ENCODE measurements at places on chromosomes 4 and X. TPM values are rescaled to one million over a fixed set of nuclear protein-coding genes. Genes with fewer than 3 reads are reported as not detected.

DNA sequence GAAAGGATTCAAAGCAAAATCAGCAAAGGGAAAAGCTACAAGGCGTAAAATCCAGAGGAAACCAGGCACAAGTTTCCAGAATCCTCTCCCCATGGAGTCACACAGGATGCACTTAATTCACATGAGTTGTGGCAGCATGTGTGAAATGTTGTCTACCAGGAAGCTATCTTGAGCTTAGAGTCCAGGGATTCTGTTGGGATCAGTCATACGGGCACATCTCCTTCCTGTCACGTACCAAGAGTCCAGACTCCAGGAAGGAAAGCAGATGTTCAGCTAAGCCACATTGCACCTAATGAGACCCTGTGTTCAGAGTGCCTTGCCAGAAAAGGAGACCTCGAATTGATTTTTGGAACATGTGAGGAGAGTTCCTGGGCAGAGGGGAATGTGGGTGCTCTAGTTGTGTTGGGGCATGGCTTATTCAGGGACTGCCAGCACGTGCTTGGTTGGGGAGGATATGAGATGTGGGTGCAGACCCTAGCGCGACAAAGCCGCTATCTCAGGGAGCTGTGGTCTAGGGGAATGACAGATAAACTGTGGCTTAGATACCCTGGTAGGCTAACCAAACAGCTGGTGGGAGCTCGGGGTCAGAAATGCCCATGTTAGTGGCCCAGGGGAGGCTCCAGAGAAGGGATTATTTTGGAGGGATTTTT is 70.0 kb downstream of the EVC start:
- H3K4me3 ChIP-seq: no peak overlapping the region
- no peaks in the 10 kb centered on the region for H3K4me1 ChIP-seq
- H3K27ac ChIP-seq: no peak overlapping the region

- no peak overlapping the region for H3K27ac ChIP-seq
- H3K36me3 ChIP-seq: no peaks in the 10 kb centered on the region
- no peaks in the 10 kb centered on the region for H3K4me1 ChIP-seq
Observed at GRCh38 chrX:146055733-146056132, 238.1 kb downstream of the SLITRK2 start.

DNA sequence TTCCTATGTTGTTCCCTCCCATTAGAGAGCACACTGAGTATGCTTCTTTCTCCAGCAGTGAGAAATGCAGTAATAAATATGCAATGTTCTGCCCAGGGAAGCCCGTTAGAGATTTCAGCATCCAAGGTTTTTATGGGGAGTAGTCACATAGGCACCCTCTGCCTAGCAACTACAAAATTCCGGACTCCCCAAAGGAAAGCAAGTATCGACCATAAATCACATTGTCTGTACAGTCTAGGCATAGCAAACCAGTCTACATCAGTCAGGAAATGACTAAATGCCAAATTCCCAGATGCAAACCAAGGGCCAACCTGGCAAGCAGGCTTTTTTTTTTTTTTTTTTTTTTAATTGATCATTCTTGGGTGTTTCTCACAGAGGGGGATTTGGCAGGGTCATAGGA is 34.8 kb downstream of the GPR101 start:
- H3K4me1 ChIP-seq: no peaks in the 10 kb centered on the region
- DNase-seq: no peak
- H3K27ac ChIP-seq: no peak overlapping the region
- H3K27me3 ChIP-seq: no peaks in the 10 kb centered on the region

DNA sequence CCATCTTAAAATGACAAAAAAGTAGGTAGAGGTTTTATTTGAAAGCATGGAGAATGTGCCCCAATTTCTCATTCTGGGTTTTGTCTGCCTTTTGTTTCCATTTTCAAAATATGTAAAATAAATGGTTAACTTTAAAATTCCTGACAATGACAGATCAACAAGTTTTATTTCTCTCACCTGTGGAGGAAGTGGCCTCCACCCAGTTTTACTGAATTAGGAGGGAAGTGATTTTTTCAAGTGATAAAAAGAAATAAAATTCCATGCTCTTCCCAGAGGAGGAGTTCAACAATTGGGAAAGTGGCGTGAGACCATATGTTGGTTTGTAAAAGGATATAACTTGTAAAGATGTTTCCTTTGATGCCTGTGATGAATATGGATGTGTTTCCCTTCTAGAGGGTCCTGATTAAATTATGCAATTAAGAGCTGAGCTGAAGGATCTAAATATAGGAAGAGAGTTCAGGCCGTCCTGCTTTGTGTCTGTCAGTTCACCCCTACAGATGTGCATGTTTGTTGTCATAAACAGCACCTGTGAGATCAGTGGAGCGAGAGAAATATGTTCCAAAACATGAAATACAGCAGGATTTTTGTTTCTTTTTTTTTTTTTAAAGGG is 19.5 kb downstream of the SMAD1 start:
- no peaks in the 10 kb centered on the region for H3K36me3 ChIP-seq
- no peak overlapping the region for H3K4me3 ChIP-seq
- DNase-seq: no peak
- H3K27ac ChIP-seq: no peak overlapping the region

Gene HERC3
- total RNA-seq: 91.4 TPM

- DNase-seq: no peak
- H3K27me3 ChIP-seq: no peaks in the 10 kb centered on the region
- H3K4me3 ChIP-seq: no peak overlapping the region
- no peaks in the 10 kb centered on the region for H3K36me3 ChIP-seq
- H3K4me1 ChIP-seq: no peaks in the 10 kb centered on the region
Observed at GRCh38 chr4:177640864-177641263, 198.6 kb upstream of the AGA start.

DNA sequence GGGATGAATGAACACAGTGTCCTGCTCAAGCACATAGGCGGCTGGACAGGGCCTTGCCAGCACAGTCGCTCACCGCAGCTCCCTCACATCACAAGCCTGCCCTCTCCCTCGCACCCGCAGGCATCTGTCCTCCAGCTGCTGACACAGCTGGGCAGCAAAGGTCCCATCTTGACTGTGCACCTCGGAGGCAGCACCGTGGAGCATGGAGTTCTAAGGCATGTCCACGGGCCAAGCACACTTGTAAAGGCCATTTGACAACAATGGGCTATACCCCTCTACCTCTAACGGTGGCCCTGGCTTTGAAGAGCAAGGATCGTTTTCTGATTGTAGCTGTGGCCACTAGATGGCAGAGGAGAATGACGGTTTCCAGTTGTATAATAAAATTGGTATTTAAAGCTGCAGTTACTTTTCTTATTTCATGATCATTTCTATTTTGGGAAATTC is 53.8 kb downstream of the APLN start:
- H3K27me3 ChIP-seq: no peaks in the 10 kb centered on the region
- H3K27ac ChIP-seq: no peak overlapping the region
- no peaks in the 10 kb centered on the region for H3K36me3 ChIP-seq
- no peak overlapping the region for H3K4me3 ChIP-seq
- DNase-seq: no peak

- H3K4me1 ChIP-seq: peaks cover 38% of the 10 kb centered on the region
- H3K36me3 ChIP-seq: no peaks in the 10 kb centered on the region
- peak overlapping the region; percentile 39 for H3K27ac ChIP-seq
- H3K4me3 ChIP-seq: no peak overlapping the region
- no peaks in the 10 kb centered on the region for H3K27me3 ChIP-seq
Observed at GRCh38 chr4:121253961-121254360, 89.8 kb upstream of the TNIP3 start.

GRCh38 chr4:176906709-176907108 is 114.0 kb upstream of the VEGFC start:
- H3K27me3 ChIP-seq: no peaks in the 10 kb centered on the region
- no peaks in the 10 kb centered on the region for H3K36me3 ChIP-seq
- H3K4me1 ChIP-seq: no peaks in the 10 kb centered on the region
- H3K27ac ChIP-seq: no peak overlapping the region

- H3K36me3 ChIP-seq: no peaks in the 10 kb centered on the region
- no peaks in the 10 kb centered on the region for H3K27me3 ChIP-seq
Observed at GRCh38 chr4:140800666-140801065, 44.5 kb upstream of the TBC1D9 start.

Gene CYSLTR1
- total RNA-seq: 7.2 TPM

DNA sequence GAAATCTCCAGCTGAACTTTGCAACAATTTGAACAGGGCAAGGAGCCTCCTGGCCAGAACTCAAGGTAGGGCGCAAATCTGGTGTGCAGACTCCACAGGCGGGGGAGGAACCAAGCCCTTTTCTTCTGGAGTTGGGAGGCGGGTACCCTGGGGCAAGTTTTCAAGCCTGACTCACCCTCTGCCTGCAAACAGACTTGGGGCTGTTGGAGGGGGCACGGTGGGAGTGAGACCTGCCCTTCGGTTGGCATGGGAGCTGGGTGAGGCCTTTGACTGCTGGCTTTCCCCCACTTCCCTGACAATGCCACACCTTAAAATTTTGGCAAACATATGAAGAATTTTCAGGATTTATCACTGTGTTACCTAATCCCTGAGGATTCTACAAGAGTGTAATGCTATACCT is 709.8 kb upstream of the DIAPH2 start:
- H3K27ac ChIP-seq: no peak overlapping the region
- DNase-seq: no peak
- H3K4me3 ChIP-seq: no peak overlapping the region

Gene MMRN1
- 2.0 TPM for total RNA-seq

GRCh38 chrX:63428348-63428747 is 77.2 kb upstream of the SPIN4 start:
- no peak overlapping the region for H3K4me3 ChIP-seq
- no peaks in the 10 kb centered on the region for H3K4me1 ChIP-seq
- H3K27me3 ChIP-seq: no peaks in the 10 kb centered on the region
- DNase-seq: no peak
- H3K27ac ChIP-seq: no peak overlapping the region

DNA sequence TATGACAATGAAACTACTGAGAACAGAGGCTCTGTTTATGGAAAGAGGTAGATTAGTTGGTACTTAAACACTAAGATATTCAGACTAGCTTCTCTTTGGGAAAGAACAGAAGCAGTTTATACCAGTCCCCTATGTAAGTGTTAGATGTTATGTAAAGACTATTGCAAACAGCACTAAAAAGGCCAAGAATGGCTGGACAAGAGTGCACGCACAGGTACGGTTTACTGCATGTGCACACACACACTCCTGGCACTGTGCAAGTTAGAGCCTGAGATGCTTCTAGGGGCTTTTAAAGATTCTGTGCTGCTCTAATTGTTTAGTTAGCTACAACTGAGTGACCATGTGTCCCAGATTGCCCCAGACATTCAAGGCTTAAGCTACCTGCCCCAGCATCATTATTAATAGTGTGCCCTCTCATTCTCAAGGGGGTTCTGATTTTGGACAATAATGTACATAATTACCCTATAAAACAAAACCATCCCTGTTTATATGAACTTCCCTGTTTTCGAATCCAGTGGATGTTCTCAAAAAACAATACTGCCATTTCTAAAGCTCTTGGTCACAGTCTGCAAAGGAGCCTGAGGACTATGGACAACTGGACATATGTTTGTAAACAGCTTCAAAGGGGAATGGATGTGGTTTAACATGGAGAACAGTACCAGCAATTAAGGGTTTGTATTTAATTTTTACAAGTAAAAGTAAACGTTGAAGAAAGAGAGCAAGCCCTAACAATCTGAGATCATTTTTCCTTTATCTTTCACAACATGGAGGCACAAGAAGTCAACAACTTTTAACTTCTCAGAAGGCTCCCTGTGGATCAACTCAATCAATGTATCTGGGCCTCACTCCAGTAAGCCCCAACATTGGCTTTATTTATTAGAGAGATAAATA is 2.0 kb downstream of the SETD7 start:
- H3K27me3 ChIP-seq: no peaks in the 10 kb centered on the region
- H3K36me3 ChIP-seq: no peaks in the 10 kb centered on the region
- peaks cover 54% of the 10 kb centered on the region for H3K4me1 ChIP-seq
- H3K27ac ChIP-seq: peak overlapping the region; percentile 93
- no peak for DNase-seq

DNA sequence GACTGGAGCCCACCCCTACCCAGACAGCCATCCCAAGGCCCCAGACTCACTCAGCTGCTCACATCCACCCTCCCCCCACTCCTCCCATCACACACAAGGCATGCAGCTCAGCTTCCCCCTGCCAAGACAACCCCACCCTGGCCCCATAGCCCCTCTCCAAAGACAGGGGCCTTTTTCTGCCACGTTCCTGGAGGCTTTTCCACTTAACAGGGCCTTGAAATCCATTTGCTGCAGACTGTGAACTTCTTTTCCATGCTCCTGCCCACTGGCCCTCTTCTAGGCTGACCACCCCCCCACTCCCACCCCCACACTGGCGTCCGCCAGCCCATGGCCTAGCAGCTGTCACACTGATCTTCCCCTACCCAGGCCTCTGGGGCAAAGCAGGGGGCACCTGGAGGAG is 76.0 kb downstream of the PJA1 start:
- H3K27ac ChIP-seq: no peak overlapping the region
- no peaks in the 10 kb centered on the region for H3K27me3 ChIP-seq
- H3K4me1 ChIP-seq: no peaks in the 10 kb centered on the region

GRCh38 chr4:117796677-117797076 is 237.6 kb upstream of the NDST3 start:
- no peaks in the 10 kb centered on the region for H3K36me3 ChIP-seq
- no peaks in the 10 kb centered on the region for H3K27me3 ChIP-seq
- no peak overlapping the region for H3K4me3 ChIP-seq
- H3K4me1 ChIP-seq: no peaks in the 10 kb centered on the region
- no peak for DNase-seq
- no peak overlapping the region for H3K27ac ChIP-seq

Gene HSFX1
- total RNA-seq: 0.32 TPM

Gene GCNA
- total RNA-seq: 3.7 TPM

- H3K4me1 ChIP-seq: no peaks in the 10 kb centered on the region
- H3K4me3 ChIP-seq: no peak overlapping the region
- DNase-seq: no peak
- no peak overlapping the region for H3K27ac ChIP-seq
Observed at GRCh38 chr4:137677863-137678262, 145.6 kb upstream of the PCDH18 start.

GRCh38 chr4:10730590-10730989 is 46.0 kb upstream of the CLNK start:
- H3K4me3 ChIP-seq: peak overlapping the region; percentile 32
- H3K27me3 ChIP-seq: no peaks in the 10 kb centered on the region
- no peak for DNase-seq
- peak overlapping the region; percentile 38 for H3K27ac ChIP-seq
- H3K4me1 ChIP-seq: peaks cover 12% of the 10 kb centered on the region

GRCh38 chrX:121160987-121161386 is 113.6 kb downstream of the GLUD2 start:
- DNase-seq: no peak
- H3K4me1 ChIP-seq: no peaks in the 10 kb centered on the region
- no peak overlapping the region for H3K27ac ChIP-seq
- H3K36me3 ChIP-seq: no peaks in the 10 kb centered on the region
- H3K27me3 ChIP-seq: no peaks in the 10 kb centered on the region

Gene ETDA
- not detected for total RNA-seq

DNA sequence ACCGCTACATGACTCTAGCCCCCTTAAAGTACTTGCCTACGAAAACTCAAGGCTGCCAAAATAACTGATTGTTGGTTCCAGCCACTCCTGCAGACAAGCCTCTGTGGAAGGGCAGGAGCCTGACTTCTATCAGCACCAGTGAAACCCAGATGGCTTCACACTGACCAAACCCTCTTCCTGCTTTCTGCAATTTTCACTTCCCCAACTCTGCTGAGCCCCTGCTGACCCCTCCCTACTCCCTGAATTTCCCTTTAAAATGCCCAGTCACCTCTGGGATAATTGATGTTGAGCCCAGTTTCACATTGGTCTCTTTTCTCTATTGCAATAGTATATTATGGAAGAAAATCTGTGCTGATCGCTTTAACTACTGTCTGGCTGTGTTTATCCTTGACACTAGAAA is 61.6 kb upstream of the STS start:
- H3K27ac ChIP-seq: peak overlapping the region; percentile 41
- no peak overlapping the region for H3K4me3 ChIP-seq
- H3K4me1 ChIP-seq: peaks cover 32% of the 10 kb centered on the region

- no peak overlapping the region for H3K4me3 ChIP-seq
- peak; percentile 16 for DNase-seq
- no peak overlapping the region for H3K27ac ChIP-seq
- H3K36me3 ChIP-seq: no peaks in the 10 kb centered on the region
- no peaks in the 10 kb centered on the region for H3K27me3 ChIP-seq
Observed at GRCh38 chr4:153365003-153365402, 20.5 kb downstream of the MND1 start.

Gene PLAC8
- total RNA-seq: 70.0 TPM

All from CD4-positive, CD25-positive, alpha-beta regulatory T cell (primary cell).